Iris pigment epithelial cell (primary cell): ENCODE measurements at places on chromosomes 7 and 10.
A peak's percentile ranks its signal among the peaks of the same experiment; 100 is the strongest.

GRCh38 chr10:35387768-35388167 is 51.5 kb downstream of the CCNY start:
- DNase-seq: peak; percentile 75

DNA sequence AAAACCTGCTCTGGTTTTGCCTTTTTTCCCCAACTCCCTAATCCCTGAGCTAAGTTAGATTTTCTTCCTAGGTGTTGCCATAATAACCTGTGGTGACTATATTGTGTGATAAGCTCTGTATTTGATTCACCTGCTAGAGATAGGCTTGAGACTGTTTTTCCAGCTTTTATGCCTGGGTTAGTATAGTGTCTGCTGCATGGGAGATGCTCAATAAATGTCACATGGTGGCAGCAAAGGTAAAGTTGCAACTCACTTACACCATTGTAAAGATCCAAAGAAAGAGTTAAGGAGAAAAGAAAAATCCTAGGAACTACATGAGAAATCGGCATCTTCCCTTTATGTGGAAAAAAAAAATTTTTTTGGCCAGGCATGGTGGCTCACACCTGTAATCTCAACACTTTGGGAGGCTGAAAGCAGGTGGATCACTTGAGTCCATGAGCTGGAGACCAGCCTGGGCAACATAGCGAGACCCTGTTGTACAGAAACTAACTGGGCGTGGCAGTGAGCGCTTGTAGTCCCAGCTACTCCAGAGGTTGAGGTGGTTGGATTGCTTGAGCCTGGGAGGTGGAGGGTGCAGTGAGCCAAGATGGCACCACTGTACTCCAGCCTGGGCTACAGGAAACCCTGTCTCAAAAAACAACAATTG is 3.7 kb downstream of the CCNJ start:
- no peak for DNase-seq

- DNase-seq: no peak
These were observed 138.9 kb downstream of the EGFR start for GRCh38 chr7:55157764-55158105.

DNA sequence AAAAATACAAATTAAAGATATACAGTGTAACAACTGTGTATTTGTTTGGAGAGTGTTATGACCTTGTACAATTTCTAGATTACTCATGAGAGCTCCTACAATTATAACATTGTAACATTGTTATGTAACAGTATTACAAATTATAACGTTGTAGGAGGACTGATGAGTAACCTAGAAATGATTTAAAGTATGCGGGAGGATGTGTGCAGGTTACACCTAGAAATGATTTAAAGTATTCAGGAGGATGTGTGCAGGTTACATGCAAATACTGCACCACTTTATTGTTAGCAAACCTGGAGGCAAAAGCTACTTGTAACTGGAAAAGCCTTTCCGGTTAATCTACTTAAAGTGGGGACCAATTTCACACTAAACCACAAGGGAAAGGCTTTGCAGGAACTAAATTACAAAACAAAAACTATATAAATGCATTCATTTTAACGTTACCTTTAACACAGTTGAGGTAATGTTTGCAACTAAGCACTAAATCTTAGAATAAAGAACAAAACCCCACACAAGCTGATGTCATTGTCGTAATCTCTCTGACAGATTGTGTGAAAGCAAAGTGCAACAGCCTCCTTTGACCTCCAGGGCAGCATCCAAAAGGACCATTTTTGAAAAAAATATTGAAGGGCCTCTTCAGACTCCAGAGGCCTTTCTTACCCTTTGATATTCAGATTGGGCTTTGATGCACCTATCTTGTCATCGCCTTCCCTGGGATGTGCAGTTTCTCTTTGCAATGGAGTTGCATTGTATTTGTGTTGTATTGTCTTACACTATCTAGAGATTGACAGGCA is 522.1 kb upstream of the FOXK1 start:
- DNase-seq: no peak

DNA sequence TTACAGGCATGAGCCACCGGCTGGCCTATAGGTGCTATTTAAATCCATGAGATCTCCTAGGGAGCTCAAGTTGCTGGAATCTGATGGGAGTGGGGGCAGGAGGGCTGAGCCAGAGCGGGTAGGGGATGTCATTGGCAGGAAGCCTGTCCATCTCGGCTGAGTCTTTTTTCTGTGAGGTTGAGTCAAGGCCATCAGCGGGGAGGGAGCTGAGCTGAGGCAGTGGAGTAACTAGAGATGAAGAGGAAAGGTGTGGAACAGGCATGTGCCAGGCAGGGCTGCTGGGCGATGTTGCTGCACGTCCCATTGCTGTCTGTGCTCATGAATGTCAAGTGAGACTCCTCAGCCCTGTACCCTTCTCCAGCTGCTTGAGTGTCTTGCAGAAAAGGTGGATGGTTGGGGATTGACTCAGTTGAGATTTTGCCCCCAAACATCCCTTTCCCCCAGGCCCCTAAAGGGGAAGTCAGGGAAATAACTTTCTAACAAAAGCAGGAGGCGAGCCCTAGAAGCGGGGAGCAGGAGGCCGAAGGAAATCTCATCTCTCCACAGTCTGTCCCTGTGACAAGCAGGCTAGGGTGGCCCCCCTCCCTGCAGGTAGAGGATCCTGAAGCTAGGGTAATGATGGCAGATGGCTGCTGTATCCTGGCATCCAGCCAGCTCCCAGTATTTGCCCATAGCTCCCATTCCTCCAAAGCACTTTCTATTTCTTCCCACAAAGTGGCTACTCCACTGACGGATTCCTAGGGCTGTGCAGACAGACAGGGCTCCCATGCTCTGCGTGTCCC is 5.4 kb downstream of the ATP6V1F start:
- DNase-seq: peak; percentile 49

- DNase-seq: no peak
These were observed 14.9 kb downstream of the ARHGAP19 start for GRCh38 chr10:97277551-97277950.

DNA sequence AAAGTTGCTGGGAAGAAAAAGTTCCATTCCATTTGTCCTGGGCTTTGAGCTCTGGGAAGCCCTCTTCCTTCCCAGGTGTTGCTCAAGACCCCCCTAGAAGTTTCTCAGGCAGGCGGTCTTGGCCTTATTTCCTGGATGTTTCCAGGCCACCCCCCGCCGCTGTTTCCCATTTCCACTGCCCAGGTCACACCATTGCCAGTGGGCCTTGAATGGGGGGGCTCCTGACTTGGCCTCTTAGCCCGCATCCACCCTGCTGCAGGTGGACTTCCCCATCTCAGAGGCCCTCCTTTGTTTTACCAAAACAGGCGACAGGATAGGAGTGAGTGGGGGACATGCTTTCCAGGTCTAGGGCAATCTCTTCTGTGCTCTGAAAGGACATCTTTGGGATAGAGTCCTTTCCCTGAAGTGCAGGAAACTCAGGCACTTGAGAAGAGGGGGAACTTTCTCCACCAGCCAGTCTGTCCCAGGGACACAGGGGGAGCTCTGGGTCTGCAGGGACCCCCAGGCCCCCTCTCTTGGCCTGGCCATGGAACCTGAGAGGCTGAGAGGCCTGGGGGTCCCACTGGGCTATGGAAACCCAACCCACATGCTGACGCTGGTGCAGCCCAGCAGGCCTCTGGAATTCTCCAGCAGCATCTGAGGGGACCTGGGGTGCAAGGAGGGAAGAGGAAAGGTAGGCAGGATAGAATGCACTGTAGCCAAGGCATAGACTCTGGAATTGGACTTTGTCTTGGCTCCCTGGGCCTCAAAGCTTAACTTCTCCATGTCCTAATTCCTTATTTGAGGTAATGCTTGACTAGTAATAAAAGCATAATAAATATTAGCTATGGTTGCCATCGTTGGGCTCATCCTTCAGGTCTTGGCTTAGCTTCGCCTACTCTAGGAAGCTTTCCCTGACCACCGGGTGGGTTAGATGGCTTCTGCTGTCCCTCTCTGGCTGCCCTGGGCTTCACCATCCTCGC is 17.6 kb downstream of the NEURL1 start:
- no peak for DNase-seq

GRCh38 chr10:33237736-33238624 is 96.5 kb downstream of the NRP1 start:
- DNase-seq: peak; percentile 98

- no peak for DNase-seq
These were observed 26.4 kb upstream of the ITPRID1 start for GRCh38 chr7:31487476-31487875.

DNA sequence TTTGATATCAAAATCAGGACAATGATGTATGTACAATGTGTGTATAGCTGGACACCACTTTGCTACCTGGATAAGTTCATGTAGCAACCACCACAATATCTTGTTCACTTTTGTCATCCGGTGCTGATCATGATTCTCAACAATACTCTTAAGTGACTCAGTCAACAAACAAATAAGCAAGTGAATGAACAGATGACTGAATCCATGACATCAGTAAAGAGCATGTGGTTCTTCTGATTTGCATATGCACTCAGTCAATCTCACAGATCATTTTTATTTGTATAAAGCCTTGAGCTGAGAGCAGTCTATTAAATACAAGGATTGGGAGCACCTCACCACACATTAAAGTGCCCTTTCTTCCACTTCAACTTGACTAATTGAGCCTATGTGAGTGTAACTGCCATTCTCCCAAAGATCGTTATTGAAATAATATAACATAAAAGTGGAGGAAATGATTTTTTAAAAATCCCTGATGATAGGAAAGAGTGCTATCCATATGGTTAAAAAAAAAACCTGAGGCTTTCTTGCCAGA is 69.5 kb downstream of the NPSR1 start:
- no peak for DNase-seq

DNA sequence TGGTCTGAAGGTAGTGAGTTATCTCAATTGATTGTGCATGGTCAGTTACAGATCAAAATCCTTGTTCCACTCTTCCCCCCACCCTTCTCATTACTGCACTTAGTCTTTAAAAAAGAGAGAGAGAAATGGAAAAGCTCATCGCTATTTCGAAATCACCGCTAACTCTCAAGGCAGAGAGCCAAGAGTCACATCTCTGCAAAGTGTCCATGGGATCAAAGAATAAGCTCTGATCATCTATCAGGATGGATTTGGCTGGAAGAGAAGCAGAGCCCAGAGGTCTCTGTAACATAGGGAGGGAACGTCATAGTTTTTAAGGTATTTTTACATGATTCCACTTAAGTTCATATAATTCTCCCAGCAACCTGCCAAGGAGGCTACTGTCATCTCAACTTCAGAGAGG is 30.0 kb upstream of the MYH16 start:
- no peak for DNase-seq

DNA sequence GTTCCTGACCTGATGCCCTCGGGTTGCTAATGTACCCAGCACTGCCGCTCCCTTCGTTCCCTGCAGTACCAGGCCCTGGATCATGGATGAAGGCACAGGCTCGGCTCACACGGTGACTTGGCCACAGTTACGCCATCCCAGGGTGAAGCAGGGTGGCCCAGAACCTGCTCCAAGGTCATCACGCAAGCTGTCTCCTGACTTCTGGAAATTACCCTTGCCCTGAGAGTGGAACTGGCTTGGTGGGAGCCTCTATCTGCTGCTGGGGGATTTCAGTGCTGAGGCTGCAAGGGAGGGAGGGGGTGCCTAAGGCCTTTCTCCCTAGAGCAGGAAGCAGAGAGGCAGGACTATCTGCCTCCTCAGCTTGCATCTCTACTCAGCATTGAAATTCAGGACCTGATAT is 36.6 kb downstream of the FIGNL1 start:
- no peak for DNase-seq

DNA sequence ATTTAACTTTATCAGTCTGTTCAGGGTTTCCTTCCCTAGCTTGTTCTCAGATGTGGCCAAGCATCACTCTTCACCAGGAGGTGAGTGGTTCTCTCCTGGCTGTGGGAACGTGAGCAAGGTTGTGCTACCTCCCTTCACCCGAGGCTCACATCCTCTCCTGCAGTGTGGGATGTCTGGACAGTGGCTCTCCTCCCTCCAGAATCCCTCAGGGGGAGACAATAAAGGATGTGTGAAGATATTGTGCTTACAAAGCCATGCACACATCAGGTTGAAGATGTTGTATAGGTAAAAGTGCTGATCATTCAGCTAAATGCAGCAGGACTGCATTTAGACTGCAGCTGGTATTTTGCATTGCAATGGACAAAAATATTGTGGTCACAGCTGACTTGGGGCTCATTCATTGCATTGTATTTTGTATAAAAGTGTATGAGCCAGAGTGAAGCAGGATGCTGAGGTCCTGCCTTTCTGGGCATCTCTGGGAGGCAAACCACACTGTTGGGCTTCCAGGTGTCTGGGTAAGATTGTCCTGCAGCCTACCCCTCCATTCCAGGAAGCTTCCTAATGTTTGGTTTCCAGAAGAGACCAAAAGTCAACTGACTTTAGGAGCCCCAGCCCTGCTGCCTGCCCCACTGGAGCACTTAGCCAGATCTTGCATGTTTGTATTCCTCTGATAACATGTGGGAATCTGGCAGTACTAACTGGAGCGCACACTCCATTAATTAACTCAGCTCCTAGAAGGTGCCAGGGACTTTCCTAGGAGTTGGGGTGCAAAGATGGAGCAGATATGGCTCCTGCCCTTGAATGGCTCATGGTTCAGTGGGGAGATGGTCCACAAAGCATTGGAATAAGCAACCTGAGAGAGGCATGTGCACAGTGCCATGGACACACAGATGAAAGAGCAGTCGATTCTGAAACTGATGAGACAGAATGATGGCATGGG is 292.5 kb upstream of the ZNF32 start:
- DNase-seq: no peak

DNA sequence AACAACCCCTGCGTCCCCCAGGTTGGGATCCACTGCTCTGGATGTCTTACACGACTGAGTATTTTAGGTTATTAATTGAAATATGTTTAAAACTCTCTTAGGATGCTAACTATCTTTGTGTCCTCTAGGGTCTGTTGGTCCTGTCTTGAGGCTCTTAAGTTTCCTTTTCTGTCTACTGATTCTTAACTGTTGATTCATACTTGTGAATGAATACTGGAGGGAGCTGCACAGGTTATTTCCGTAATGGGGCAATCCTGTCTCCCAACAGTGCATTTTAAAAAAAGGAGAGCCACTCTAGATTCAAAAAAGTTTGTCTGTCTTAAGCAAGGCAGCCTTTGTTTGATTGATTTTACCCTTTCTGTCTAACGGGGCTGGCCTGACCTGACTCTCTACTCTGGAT is 237.6 kb upstream of the POM121L12 start:
- no peak for DNase-seq

DNA sequence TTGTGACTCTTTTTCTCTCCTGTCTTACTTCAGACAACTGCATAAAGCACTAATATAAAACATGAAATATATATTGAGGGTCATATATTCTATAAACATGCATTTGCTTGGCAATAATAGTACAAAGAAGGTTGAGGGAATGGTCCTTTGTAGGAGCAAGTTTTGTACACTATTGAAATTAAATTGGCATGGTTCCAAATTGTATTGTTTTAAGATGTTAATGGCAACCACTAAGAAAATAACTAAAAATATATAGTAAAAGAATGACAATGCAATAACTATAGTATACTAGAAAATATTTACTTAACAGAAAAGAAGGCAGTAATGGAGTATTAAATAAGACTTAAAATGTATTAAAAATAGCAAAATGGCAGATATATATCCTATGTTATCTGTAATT is 33.7 kb upstream of the KAT6B start:
- DNase-seq: no peak

GRCh38 chr10:124742413-124743190 is 1.6 kb downstream of the FAM53B start:
- peak; percentile 49 for DNase-seq

GRCh38 chr7:17298840-17299482 is 509 bp downstream of the AHR start:
- DNase-seq: no peak

- DNase-seq: no peak
These were observed 60.9 kb downstream of the GLI3 start for GRCh38 chr7:42175834-42176723.

GRCh38 chr10:79367426-79368189 is 20.3 kb downstream of the PPIF start:
- DNase-seq: peak; percentile 65
